GM12878 (cell line): ENCODE measurements at places on chromosomes 2 and 18. TPM values are rescaled to one million over a fixed set of nuclear protein-coding genes. Genes with fewer than 3 reads are reported as not detected.

DNA sequence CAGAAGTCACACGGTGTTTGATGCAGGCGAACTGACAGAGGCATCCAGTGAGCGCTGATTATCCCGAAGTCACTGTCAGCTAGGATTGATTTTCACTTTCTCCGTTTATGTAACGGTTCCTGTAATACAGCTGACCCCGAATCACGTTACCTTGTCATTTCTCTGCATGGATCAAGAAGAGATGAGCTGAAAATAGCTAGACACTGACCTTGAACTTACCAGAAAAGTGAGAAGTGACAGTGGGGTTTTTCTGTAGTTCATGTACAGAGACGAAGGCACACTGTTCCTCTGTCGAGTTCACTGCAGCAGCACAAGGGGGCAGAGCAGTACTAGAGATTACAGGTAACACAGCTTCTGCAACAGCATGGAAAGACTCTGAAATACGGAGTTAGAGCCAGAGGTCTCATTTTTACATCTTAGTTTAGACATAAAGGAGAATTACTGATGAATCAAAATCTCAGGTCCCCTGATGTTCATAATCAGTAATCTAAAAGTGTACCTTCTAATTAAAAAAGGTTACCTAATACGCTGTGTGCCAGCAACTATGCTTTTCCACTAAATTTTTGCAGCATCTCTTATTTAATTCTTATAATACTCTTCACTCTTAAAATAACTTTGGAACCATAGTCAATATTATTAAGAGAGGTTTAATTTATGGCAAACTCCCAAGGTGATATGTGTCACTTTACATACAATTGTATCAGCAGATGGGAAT, 33.1 kb downstream of the ARHGAP15 start:
- no peak for DNase-seq

- DNase-seq = no peak
Measured at GRCh38 chr2:27211241-27211942, 449 bp upstream of the ATRAID start.

- no peak for DNase-seq
Measured at GRCh38 chr18:58047556-58047882, 3.5 kb downstream of the NEDD4L start.

- DNase-seq = no peak
Measured at GRCh38 chr2:71067567-71068217, 756 bp upstream of the NAGK start.

- no peak for DNase-seq
Measured at GRCh38 chr2:234789556-234790325, 162.1 kb upstream of the SH3BP4 start.

- DNase-seq = no peak
Measured at GRCh38 chr2:123906361-123906760, 118.7 kb upstream of the CNTNAP5 start.

The TSPYL6 gene
- not detected in 2 replicates for total RNA-seq

The TCF7L1 gene
- total RNA-seq = 0.10 TPM in 1 of 2 replicates, not detected in the other

The PJVK gene
- 2.9 and 3.1 TPM in 2 replicates for total RNA-seq
